ENCODE measurements at places on chromosomes 2 and 18. TPM values are rescaled to one million over a fixed set of nuclear protein-coding genes. Genes with fewer than 3 reads are reported as not detected.

TUBA4B gene
- 0.10 TPM for total RNA-seq

RAB6C gene
- total RNA-seq: not detected

LBX2 gene
- 3.2 TPM for total RNA-seq

PROM2 gene
- total RNA-seq: not detected

DYNAP gene
- total RNA-seq: not detected

ASNSD1 gene
- total RNA-seq: 33.0 TPM

RAB31 gene
- 21.4 TPM for total RNA-seq

AFF3 gene
- total RNA-seq: 0.02 TPM

DOCK10 gene
- 23.3 TPM for total RNA-seq

ITGB6 gene
- 0.87 TPM for total RNA-seq

SLC4A5 gene
- 0.29 TPM for total RNA-seq

TSPYL6 gene
- not detected for total RNA-seq

ZNF521 gene
- total RNA-seq: not detected

WNT10A gene
- total RNA-seq: 0.10 TPM

TRIM54 gene
- 1.2 TPM for total RNA-seq

NYAP2 gene
- not detected for total RNA-seq

FBXO36 gene
- total RNA-seq: 0.93 TPM

RPIA gene
- 26.7 TPM for total RNA-seq

ACMSD gene
- not detected for total RNA-seq

OR6B3 gene
- total RNA-seq: not detected

FHOD3 gene
- total RNA-seq: 2.9 TPM

MYO1B gene
- 44.8 TPM for total RNA-seq

C2orf78 gene
- not detected for total RNA-seq

SP140 gene
- total RNA-seq: not detected

LYG2 gene
- not detected for total RNA-seq

OSBPL1A gene
- 20.4 TPM for total RNA-seq

ABCG8 gene
- total RNA-seq: not detected

SIX3 gene
- 4.1 TPM for total RNA-seq

CLK1 gene
- 32.5 TPM for total RNA-seq

CCT4 gene
- 305 TPM for total RNA-seq

CFC1 gene
- 0.11 TPM for total RNA-seq

SLC9A2 gene
- total RNA-seq: 2.9 TPM

RBBP8 gene
- 19.8 TPM for total RNA-seq

CROCC2 gene
- not detected for total RNA-seq

COL5A2 gene
- total RNA-seq: 69.7 TPM

TUBA3E gene
- 6.9 TPM for total RNA-seq

FTCDNL1 gene
- 3.0 TPM for total RNA-seq

CNDP1 gene
- total RNA-seq: not detected

ZBTB7C gene
- 0.27 TPM for total RNA-seq

ACOXL gene
- total RNA-seq: not detected

ZNF396 gene
- total RNA-seq: 0.89 TPM

APCDD1 gene
- total RNA-seq: 0.06 TPM

DSC2 gene
- 1.00 TPM for total RNA-seq

LRRC30 gene
- total RNA-seq: not detected

ARHGEF33 gene
- 0.16 TPM for total RNA-seq

RTKN gene
- total RNA-seq: 22.4 TPM

All from A549 treated with AZD2906 at 1 μM for 4 hours (cell line).